KG1 (cell line): ENCODE measurements at places on chromosomes 16 and 17.
A peak's percentile ranks its signal among the peaks of the same experiment; 100 is the strongest.

GRCh38 chr16:86205521-86206245 is 304.6 kb upstream of the FOXF1 start:
- DNase-seq: no peak

- peak; percentile 16 for DNase-seq
Measured at GRCh38 chr16:5615868-5616642, 518.5 kb upstream of the EEF2KMT start.

- DNase-seq: no peak
Measured at GRCh38 chr17:21163101-21163500, 36.3 kb downstream of the DHRS7B start.

GRCh38 chr16:54579106-54579728 is 292.6 kb upstream of the IRX3 start:
- no peak for DNase-seq

- peak; percentile 49 for DNase-seq
Measured at GRCh38 chr16:84759061-84759460, 59.3 kb downstream of the USP10 start.

GRCh38 chr16:3822366-3823045 is 58.0 kb downstream of the CREBBP start:
- DNase-seq: no peak

GRCh38 chr16:19169082-19169639 is 1.1 kb downstream of the SYT17 start:
- no peak for DNase-seq

DNA sequence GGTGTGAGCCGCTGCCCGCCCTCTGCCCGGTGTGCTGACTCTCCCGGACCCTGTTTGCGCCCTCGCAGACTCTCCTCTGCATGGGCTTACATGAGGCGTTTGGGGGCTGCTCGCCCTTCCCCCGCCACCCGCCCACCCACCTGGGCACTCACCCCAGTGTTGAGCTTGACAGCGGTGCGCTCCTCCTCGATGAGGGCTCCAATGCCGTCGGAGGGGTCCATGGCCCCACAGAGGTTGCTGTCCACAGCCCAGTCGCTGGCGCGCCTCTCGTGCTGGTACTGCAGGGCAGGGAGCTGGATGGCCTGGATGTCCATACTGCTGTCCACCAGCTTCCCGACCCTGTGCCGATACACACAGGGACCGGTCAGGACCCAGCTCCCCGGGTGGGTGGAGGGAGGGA is 21.4 kb upstream of the RNPS1 start:
- no peak for DNase-seq

GRCh38 chr16:86662195-86662594 is 83.8 kb downstream of the FOXL1 start:
- no peak for DNase-seq

DNA sequence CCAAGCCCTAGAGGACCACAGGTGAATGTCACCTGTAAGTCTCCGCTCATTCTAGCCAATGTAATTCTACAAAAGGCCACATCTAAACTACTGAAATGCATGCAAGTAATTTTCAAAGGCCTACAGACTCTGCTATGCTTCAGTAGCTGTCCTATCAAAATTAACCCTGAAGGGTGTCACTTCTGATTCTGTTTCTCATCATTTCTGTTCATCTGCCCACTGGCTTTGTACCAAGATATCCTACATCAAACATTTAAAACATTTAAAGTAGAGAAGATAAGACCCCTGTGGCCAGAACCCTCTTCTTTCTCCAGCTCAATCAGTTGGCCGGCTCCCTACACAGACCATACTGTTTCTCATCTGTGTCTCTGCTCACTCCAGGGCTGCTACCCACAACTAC is 21.5 kb downstream of the PHF12 start:
- no peak for DNase-seq

- no peak for DNase-seq
Measured at GRCh38 chr17:29510953-29511352, 55.9 kb downstream of the ABHD15 start.

DNA sequence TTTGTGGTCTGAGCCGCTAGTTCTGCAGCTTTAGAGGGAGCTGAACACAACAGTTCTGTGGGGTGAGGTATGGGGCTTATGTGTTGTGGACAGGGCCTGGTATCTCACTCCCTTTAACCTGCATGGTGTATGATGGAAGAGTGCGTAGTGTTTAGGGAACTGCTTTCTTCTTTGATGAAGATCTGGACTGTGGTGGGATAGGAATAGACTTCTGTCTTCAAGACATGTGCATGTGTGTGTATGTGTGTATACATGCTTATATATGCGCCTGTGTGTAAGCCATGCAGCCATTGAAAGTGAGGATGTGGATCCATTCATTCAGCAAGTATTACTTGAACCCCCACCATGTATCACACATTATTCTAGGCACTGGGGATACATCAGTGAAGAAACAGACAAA is 114.8 kb upstream of the TMEM97 start:
- no peak for DNase-seq

DNA sequence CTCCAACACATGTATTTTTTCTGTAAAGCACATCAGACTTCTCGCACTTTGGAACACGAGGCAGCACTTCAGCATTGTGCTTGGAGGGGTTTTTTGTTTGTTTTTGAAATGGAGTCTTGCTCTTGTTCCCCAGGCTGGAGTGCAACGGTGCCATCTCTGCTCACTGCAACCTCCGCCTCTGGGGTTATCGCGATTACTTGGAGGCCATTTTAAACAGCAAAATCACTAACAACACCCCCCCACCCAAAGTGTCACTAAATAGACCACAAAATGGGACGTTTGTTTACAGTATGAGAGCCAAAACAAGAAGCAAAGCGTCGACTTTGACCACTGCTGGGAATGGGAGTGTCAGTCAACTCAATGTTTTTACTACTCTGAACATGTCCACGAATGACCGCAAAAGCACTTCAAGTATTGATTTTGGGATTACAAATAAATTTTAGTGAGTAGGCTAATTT is 9.0 kb upstream of the C16orf87 start:
- no peak for DNase-seq

GRCh38 chr16:30927789-30928378 is 4.5 kb downstream of the FBXL19 start:
- no peak for DNase-seq

DNA sequence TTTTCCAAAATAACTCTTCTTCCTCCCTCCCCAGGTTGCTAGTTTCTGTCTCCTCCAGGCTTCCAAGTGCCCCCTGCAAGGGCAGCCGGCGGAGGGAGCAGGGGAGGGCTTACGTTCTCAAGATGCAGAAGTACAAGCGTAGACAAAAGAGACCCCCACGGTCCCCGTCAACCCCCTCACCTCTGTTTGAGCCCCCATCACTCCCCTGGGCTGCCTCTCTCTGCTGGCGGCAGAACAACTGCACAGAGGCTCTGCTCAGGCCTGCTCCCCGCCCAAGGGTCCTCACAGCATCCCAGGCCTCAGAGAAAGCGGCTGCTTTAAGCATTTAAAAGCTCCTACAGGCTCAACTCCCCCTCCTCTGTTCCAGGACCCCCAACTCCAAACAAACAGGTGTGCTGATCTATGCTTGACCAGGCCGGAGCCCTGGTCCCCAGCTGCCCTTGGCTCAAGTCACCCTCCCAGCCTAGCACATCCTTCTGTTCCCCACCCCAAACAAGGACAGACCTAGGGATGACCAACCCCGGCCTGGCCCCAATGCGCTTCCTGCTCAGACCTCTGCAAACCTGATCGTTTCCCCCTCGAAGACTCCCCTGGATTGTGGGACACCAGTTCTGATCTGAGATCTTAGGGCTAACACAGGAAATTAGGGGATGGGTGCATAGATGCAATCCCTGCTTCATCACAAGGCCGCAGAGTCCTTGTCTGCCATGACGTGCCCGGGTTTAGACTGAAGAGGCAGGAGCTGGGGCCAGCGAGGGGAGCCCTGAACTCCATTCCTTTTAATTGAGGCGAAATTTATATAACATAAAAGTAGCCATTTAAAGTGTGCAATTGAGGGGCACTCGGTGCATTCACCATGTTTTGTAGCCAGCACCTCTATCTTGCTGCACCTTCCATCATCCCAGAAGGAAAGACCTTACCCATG is 17.2 kb upstream of the RBFOX3 start:
- DNase-seq: no peak

DNA sequence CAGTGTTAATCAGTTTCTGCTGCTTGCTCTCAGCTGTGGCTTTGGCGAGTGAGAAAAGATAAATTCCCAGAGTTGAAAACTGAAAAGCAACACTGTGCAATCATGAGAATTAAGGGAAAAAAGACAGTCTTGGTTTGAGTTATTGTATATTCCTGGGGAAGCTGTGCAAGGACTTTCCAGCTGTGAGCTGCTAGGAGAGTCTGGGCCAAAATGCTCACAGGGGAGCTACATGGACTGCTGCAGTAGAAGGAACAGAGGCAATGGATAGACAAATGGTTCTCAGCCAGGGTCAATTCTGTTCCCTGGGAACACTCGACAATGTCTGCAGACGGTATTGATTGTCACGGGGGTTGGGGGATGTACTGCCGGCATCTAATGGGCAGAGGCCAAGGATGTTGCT is 102.0 kb upstream of the ADAMTS18 start:
- DNase-seq: no peak

DNA sequence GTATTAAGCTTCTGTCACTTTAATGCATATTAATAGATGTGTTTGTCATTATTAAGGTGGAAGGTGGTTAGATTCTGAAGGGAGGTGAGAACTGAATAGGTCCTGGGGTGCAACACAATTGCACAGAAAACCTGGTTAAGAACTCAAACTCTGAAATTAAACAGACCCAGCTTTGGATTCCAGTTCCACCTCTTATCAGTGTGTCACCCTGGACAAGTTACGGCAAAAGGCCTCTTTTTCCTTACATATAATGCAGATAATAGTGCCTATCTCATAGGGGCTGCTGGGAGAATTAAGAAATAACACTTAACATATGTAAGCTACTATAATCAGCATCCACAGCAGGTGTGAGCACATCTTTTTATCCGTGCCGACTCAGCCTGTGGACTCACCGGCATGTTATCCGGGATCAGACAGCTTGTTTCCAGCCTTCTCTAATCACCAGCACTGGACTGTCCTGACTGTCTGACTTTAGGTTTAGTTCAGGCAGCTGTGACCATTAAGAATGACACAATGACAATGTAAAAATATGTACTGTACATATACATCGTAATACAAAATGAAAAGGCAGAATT is 31.4 kb downstream of the TEX2 start:
- no peak for DNase-seq

DNA sequence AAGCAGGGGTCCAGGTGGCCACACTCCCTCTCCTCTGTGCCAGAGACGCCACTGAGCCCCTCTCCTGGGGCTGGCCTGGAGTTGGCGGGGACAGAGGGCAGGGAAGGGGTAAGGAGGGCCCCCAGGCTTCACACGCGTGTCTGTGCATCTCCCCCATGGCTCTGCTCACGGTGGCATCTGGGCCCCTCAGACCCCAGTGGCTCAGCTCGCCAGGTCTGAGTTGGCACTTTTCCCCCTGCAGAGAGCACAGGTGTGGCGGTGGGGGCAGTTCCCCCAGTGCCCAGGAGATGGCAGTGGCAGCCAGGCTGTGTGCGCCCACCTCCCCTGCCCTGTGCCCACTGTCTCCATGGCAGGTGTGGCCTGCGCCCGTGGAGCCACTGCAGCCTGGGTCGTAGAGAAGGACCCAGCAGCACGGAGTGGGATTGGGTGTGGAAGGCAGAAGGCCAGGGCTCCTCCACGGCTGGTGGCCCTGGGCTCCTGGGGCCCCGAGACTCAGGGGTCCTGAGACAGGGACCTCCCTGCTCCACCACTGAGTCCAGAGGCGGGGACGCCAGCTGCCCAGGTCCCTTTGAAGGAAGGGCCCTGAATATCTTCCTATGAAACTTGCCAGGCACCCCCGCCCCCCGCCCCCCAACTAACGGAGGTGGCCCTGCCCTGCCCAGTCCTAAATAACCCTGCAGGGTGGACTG is 4.3 kb upstream of the APRT start:
- DNase-seq: no peak

DNA sequence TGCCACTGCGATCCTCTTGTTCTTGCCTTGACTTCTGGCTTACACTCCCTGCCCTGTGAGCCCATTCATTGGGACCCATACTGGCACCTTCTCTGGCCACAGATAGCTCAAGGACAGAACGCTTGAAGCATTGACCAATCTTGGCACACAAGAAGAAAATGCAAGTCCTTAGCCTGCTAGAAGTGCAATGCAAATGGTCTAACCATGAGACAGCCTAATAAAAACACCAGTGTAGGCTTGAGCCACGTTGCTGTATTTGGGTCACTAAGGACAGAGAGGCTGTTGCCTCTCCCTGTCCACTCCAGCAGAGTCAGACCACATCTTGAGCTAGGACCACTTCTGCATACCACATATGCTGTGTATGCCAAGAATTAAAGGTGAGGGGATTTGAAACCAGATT is 41.2 kb upstream of the HLF start:
- no peak for DNase-seq

GRCh38 chr17:79975498-79976134 is 60.1 kb downstream of the TBC1D16 start:
- DNase-seq: no peak

- no peak for DNase-seq
Measured at GRCh38 chr17:50257676-50258224, 16.5 kb upstream of the TMEM92 start.

GRCh38 chr17:27558341-27558740 is 72.6 kb upstream of the LGALS9 start:
- no peak for DNase-seq

DNA sequence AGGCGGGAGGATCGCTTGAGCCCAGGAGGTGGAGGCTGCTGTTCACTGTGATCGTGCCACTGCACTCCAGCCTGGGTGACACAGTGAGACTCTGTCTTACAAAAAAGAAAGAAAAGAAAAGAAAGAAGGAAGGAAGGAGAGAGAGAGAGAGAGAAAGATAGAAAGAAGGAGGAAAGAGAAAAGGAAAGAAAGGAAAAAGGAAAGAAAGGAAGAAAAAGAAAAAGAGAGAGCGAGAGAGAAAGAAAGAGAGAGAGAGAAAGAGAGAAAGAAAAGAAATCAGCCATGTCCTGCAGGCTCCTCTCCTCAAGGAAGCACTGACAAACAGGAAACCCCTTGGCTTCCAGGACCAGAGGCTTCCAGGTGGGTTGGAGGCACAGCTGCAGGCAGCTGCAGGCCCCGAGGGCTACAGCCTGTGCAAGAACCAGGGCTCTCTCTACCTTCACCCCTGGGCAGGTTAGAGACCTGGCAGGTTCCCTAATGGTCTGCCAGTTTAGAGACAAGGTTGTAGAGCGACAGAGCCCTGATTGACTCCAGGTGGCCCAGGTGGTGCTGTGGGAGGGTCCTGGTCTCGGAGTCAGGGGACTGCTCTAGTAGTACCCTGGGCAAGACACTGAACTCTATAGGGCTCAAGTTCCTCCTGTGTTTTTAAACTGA is 53.8 kb downstream of the PECAM1 start:
- DNase-seq: no peak

DNA sequence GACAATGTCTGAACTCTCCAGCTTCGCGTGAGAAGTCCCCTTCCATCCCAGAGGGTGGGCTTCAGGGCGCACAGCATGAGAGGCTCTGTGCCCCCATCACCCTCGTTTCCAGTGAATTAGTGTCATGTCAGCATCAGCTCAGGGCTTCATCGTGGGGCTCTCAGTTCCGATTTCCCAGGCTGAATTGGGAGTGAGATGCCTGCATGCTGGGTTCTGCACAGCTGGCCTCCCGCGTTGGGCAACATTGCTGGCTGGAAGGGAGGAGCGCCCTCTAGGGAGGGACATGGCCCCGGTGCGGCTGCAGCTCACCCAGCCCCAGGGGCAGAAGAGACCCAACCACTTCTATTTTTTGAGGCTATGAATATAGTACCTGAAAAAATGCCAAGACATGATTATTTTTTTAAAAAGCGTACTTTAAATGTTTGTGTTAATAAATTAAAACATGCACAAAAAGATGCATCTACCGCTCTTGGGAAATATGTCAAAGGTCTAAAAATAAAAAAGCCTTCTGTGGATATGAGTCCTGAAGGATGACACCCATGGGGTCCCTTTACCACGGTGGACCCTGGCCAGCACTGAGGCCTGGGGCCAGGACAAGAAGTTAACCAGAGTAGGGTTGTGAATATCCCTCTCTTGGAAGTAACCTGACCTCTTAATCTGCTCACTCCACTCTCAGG is 10.5 kb upstream of the ITGAD start:
- peak; percentile 44 for DNase-seq
